PC-3 (cell line): ENCODE measurements at places on chromosomes 5 and 9. TPM values are rescaled to one million over a fixed set of nuclear protein-coding genes. Genes with fewer than 3 reads are reported as not detected.

Gene ENTREP1
- 0.36 and 0.46 TPM in 2 replicates for total RNA-seq

Gene PCDHGA10
- 0.23 and 0.84 TPM in 2 replicates for total RNA-seq

Gene JAKMIP2
- total RNA-seq, result 0.15 TPM in 1 of 2 replicates, not detected in the other

Gene ZBED3
- total RNA-seq, result 1.3 and 9.8 TPM in 2 replicates

Gene GPR151
- total RNA-seq, result not detected in 2 replicates

Gene DNAH5
- total RNA-seq, result 3.4 and 3.5 TPM in 2 replicates

Gene ROR2
- 0.23 TPM in 1 of 2 replicates, not detected in the other for total RNA-seq

Gene SLC34A1
- 0.07 and 0.12 TPM in 2 replicates for total RNA-seq

Gene ELAVL2
- 10.9 and 16.3 TPM in 2 replicates for total RNA-seq

DNA sequence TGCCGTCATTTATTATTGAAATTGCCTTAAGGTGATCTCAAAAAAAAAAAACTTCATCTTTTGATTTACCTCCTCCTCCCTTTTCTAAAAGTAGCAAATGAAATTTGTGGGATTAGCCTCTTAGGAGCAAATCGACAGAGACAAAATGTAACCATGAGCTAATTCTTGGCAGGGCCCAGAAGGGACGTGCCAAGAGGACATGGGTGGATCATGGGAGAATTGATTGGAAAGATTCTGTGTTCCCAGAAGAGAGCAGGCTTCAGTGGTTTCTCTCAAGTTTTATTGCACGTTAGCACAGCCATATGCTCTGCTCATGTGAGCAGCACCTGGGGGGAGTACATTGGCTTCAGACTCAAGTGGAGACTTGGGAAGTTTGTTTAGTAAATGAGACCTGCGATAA, 394.6 kb downstream of the ELAVL2 start:
- no peak for DNase-seq
- no peaks in the 10 kb centered on the region for H3K27me3 ChIP-seq
- H3K4me3 ChIP-seq, result no peak overlapping the region
- H3K36me3 ChIP-seq, result no peaks in the 10 kb centered on the region
- no peak overlapping the region for H3K27ac ChIP-seq
- peaks cover 8% of the 10 kb centered on the region; the same call in 1 of the 2 replicates for H3K4me1 ChIP-seq

DNA sequence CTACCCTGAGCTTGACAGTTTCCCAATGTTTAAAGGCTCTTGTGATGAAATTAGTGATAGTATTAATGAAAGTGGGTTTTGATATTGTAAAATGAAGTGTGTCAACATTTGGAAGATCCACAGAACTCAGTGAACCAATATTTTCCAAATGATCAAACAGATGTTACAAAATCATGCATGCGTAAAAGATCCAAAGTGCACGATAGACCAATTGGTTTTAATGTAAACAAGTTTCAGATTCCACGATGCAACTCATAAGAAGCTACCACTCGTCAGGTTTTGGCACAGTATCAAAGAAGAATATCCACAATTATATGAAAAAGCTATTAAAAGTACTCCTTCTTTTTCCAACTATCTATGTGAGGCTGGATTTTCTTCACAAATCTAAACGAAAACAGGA, 82.3 kb downstream of the SLC38A9 start:
- H3K27ac ChIP-seq, result no peak overlapping the region
- H3K4me1 ChIP-seq, result peaks cover 19% of the 10 kb centered on the region
- H3K27me3 ChIP-seq, result no peaks in the 10 kb centered on the region
- no peak overlapping the region for H3K4me3 ChIP-seq
- no peak for DNase-seq
- no peaks in the 10 kb centered on the region for H3K36me3 ChIP-seq

DNA sequence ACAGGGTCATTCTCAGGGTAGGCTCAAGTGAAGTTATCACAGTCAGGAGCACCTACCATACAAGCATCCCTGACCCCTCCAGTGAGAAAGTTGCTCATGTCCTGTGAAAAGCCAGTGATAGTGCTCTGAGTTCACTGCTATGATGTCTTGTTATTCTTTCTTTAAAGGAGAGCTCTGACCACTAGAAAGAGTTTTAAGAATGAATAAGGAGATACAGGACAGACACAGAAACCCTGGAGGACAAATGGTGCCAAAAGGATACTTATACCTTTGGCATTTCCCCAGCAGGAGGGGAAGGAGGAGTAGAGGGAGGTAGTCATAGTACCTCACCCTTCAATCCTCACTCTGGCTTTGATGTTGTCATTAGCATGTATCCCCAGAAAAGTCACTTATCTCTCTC, 84.0 kb upstream of the AGXT2 start:
- no peaks in the 10 kb centered on the region for H3K36me3 ChIP-seq
- H3K27ac ChIP-seq, result no peak overlapping the region
- H3K4me1 ChIP-seq, result peaks cover 50% of the 10 kb centered on the region
- DNase-seq, result peak; percentile 23

DNA sequence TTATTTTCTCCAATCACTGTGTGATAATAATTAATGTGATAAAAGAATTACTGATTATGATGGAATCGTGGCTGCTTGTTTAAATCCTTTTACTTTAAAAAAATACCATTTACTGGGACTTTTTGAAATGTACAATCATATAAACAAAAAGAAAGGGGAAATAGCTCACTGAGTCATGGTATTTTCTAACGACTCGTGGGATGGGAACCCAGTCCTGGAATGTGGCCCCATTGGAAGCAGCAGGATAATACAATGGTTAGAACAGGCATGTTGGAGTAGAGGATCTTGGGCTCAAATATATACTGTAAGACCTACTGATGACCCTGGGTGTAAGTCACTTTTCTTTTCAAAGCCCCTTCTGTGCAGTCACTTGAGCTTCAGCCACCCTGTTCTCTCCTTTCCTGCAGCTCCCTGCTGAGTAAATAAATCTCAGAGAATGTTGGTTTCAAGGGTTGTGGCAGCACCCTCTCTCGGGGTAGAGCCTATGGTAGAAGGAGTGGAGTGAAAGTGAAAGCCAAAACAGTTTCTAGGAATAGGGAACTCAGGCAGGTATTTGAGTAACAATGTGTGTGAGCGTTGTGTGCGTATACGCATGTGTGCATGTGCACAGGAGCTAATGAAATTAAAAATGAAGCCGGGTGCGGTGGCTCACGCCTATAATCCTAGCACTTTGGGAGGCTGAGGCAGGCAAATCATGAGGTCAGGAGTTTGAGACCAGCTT, 40.8 kb upstream of the LARP1 start:
- H3K27me3 ChIP-seq, result no peaks in the 10 kb centered on the region
- H3K4me3 ChIP-seq, result no peak overlapping the region
- DNase-seq, result peak; percentile 17
- peaks cover 19% of the 10 kb centered on the region for H3K4me1 ChIP-seq
- no peaks in the 10 kb centered on the region for H3K36me3 ChIP-seq

GRCh38 chr9:69395718-69396117, 70.7 kb downstream of the ENTREP1 start:
- no peak for DNase-seq
- no peak overlapping the region for H3K27ac ChIP-seq
- 0 out of 2 replicates have a peak, but pooled peaks cover 8% of the 10 kb centered on the region for H3K4me1 ChIP-seq
- no peaks in the 10 kb centered on the region for H3K36me3 ChIP-seq
- H3K27me3 ChIP-seq, result no peaks in the 10 kb centered on the region

DNA sequence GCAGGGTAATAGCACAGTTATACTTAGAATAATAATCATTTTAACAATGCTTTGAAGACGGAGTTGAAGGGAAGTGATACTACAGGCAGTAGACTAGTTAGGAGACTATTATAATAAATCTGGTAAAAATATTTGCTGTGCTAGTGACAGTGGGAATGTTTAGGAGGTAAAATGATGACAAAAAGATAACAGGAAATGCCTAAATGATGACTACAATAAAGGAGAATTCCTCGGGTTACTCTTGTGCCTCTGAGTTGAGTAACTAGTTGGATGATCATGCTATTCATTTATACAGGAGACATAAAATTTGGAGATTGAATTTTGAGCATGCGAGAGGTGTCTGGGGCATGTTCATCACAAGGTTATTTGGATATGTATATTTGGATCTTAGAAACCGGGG, 32.2 kb upstream of the PAM start:
- no peak overlapping the region for H3K27ac ChIP-seq
- H3K4me3 ChIP-seq, result no peak overlapping the region
- peaks cover 34% of the 10 kb centered on the region for H3K4me1 ChIP-seq

GRCh38 chr5:76622973-76623596, at the start of gene F2RL2:
Gene F2RL2 (minus strand): TSS chr5:76623403. CDS start chr5:76623230, 173 bp downstream.
- DNase-seq, result peak; percentile 43
- no peaks in the 10 kb centered on the region for H3K27me3 ChIP-seq
- no peaks in the 10 kb centered on the region for H3K36me3 ChIP-seq

DNA sequence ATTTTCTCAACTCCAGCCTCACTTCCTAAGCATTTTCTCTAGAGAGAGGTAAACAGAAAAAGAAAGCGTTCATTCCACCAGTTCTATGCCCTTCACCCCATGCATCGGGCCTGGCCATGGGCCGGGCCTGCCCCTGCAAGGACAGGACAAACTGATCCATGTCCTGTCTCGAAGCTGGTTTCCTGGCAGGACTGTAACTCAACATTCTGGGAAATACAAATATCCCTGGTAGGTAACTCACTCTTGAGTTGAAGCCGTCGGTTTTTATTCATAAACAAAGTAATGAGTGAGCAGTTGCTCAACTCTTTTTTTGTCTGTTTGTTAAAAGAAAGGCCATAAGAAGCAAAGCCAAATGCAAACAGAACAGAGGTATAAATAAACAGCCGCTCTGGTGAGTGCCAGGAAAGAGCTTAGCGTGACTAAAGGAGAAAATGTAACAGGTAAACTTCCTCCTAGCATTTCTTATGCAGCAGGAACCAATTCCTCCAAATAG, 64.4 kb upstream of the DNAH5 start:
- H3K36me3 ChIP-seq, result no peaks in the 10 kb centered on the region
- no peaks in the 10 kb centered on the region for H3K27me3 ChIP-seq
- H3K4me3 ChIP-seq, result peak overlapping the region; percentile 47
- peaks cover 39% of the 10 kb centered on the region for H3K4me1 ChIP-seq
- peak overlapping the region; percentile 96 for H3K27ac ChIP-seq

GRCh38 chr5:157502143-157502647, 42.2 kb downstream of the NIPAL4 start:
- no peak overlapping the region for H3K4me3 ChIP-seq
- no peak for DNase-seq
- H3K36me3 ChIP-seq, result peaks cover 78% of the 10 kb centered on the region
- no peaks in the 10 kb centered on the region for H3K27me3 ChIP-seq
- peaks cover 5% of the 10 kb centered on the region for H3K4me1 ChIP-seq
- H3K27ac ChIP-seq, result no peak overlapping the region

GRCh38 chr9:90342607-90343006, 300.0 kb downstream of the DIRAS2 start:
- no peak for DNase-seq
- H3K36me3 ChIP-seq, result no peaks in the 10 kb centered on the region
- H3K4me3 ChIP-seq, result no peak overlapping the region
- no peaks in the 10 kb centered on the region for H3K27me3 ChIP-seq
- no peak overlapping the region for H3K27ac ChIP-seq

GRCh38 chr5:14202462-14202861, 59.3 kb downstream of the TRIO start:
- no peak for DNase-seq
- peaks cover 4% of the 10 kb centered on the region; the same call in 1 of the 2 replicates for H3K36me3 ChIP-seq
- H3K27ac ChIP-seq, result no peak overlapping the region
- H3K4me1 ChIP-seq, result peaks cover 31% of the 10 kb centered on the region

DNA sequence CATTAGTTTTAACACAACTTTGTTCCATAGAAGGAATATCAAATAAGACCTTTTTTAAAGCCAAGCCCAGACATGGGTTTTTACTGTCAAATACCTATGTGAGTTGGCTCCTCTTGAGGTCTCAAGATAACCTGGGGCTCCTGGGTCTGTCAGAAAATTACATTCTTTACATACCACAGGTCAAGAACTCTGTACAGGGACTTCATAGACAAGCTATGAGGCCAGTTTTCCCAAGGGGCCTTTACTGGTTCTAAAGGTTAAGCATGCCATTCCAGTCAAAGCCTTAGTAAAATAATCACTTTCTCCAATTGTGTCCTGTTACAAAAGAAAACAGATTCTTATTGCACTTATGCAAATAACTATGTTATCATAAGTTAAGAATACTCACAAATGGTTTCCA, 15.5 kb upstream of the SMC2 start:
- no peak overlapping the region for H3K27ac ChIP-seq
- no peak overlapping the region for H3K4me3 ChIP-seq
- H3K4me1 ChIP-seq, result peaks cover 9% of the 10 kb centered on the region; the same call in 1 of the 2 replicates
- DNase-seq, result no peak
- no peaks in the 10 kb centered on the region for H3K27me3 ChIP-seq
- H3K36me3 ChIP-seq, result no peaks in the 10 kb centered on the region

DNA sequence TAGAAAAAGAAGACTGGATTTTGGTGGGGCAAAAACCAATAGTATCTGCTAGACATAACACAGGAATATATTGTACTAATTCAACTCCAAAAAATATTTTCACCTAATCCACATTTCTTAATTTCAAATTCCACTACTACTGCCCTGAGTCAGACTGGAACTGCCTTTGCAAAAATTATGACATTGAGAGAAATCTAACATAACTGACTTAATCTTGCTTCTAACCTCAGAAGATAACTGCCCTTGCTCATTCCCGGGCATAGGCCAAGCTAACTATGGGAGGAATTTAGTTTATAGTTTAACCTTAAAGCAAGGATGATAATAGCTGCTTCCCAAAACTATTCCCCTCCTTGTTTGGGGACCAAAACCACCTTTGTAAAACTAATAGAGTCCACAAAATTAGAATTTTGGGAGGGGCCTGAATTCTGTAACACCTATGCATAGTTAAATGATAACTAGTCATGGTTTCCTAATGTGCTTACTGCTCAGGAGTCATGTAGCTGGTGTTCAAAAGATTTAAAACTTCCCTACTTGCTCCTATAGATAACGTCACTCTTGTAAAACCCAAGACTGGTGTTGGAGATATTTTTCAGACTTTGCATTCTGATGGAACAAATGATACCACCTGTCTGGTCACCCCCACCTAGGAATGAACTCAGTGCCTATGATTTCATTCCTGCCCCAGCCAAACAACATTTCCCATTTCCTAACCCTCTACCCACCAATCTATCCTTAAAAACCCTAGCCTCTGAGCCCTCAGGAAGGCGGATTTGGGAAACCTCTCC, 14.1 kb upstream of the TXN start:
- H3K27me3 ChIP-seq, result no peaks in the 10 kb centered on the region
- DNase-seq, result no peak
- no peak overlapping the region for H3K27ac ChIP-seq

- no peaks in the 10 kb centered on the region for H3K27me3 ChIP-seq
- H3K4me3 ChIP-seq, result no peak overlapping the region
- no peak for DNase-seq
- H3K4me1 ChIP-seq, result no peaks in the 10 kb centered on the region
- no peak overlapping the region for H3K27ac ChIP-seq
- no peaks in the 10 kb centered on the region for H3K36me3 ChIP-seq
These were observed 615.7 kb upstream of the MEF2C start for GRCh38 chr5:89498699-89499098.

GRCh38 chr5:107993341-107993740, 322.6 kb upstream of the EFNA5 start:
- peaks cover 9% of the 10 kb centered on the region for H3K4me1 ChIP-seq
- DNase-seq, result no peak
- H3K27ac ChIP-seq, result no peak overlapping the region

- no peaks in the 10 kb centered on the region for H3K27me3 ChIP-seq
- no peak overlapping the region for H3K4me3 ChIP-seq
- H3K4me1 ChIP-seq, result peaks cover 16% of the 10 kb centered on the region
- H3K27ac ChIP-seq, result no peak overlapping the region
These were observed 30.5 kb upstream of the MED10 start for GRCh38 chr5:6408627-6409446.
